ENCODE measurements at places on chromosomes 11 and 22.

GRCh38 chr11:64887757-64888405 lies 9.5 kb upstream of the EHD1 start:
- DNase-seq, result no peak

DNA sequence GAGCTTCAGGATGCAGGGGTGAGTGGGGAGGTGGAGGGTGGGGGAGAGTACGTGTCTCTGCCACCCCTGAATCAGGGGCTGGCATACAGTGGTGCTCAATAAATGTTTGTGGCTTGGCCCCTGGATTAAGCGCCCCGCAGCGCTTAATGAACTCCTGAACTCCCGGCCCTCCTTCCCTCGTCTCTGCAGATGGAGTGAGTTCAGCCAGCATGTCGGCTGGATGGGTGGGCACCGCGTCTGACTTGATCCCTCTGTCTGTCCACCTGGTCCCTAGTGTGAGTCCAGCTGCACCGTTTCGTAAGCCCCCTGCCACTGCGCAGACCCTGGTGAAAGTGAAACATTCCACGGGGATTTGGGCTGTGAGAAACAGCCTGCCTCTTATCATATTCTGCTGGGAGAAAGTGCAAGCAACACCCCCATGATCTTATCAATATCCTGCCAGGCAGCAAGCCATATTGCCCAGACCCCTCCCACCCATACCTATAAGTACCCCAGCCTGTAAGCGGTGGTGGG lies 12.0 kb upstream of the MRGPRD start:
- no peak for DNase-seq

DNA sequence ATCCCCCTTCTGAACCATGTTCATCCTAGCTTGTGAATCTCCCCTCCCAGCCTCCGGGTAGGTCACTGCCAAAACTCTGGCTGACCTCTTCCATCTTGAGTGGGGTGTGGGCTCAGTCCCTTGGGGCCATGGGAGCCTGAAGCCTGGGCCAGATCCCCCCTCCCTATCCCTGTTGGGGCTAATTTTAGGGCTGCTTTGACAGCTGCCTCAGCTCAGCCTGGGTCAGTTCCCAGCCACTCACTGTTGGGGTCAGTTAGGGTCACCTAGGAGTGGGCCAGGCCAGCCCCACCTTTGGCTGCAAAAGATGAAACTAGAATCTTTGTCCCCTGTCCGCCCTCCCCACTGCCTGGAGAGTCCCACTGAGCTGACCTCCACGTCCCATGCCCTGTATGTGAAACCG lies 29.8 kb upstream of the P2RY2 start:
- no peak for DNase-seq

DNA sequence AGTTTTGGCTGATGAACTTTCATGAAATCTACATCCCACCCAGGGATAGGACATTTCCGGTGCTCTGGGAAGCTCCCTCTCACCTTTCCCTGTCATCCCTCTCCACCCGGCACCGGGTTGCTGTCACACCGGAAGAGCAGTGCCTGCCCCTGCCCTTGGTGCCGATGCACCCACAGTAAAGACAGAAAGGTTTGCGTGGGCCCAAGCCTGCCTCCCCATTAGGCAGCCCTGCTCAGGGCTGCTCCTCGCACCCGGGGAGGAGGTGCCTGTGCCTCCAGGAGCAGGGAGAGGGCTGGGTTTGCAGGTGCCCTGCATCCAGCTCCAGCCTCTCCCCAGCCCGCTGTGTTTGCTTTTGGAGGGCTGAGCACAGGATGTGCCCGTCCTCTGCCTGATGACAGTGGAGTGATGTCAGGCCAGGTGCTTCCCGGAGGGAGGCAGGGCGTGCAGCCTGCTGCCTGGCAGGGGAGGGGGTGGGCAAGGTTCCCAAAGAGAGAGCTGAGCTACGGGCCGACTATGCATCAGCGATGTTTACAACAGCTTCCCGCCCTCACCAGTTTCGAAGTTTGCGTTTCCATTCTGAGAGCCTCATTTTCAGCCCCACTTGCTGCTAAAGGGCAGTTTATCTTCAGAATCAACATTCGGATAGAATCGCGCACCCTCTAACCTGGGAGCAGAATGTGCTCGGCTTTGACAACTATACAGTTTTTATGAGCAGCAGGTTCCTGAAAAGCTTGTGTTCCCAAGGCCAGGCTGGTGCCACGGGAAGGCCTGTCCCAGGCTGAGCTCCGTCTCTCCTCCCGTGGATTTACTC lies 83.2 kb upstream of the CLDN5 start:
- no peak for DNase-seq

GRCh38 chr11:16418428-16419097 lies 62.2 kb upstream of the SOX6 start:
- DNase-seq, result no peak

GRCh38 chr11:65976216-65977176 lies 15.0 kb downstream of the SART1 start:
- DNase-seq, result no peak

DNA sequence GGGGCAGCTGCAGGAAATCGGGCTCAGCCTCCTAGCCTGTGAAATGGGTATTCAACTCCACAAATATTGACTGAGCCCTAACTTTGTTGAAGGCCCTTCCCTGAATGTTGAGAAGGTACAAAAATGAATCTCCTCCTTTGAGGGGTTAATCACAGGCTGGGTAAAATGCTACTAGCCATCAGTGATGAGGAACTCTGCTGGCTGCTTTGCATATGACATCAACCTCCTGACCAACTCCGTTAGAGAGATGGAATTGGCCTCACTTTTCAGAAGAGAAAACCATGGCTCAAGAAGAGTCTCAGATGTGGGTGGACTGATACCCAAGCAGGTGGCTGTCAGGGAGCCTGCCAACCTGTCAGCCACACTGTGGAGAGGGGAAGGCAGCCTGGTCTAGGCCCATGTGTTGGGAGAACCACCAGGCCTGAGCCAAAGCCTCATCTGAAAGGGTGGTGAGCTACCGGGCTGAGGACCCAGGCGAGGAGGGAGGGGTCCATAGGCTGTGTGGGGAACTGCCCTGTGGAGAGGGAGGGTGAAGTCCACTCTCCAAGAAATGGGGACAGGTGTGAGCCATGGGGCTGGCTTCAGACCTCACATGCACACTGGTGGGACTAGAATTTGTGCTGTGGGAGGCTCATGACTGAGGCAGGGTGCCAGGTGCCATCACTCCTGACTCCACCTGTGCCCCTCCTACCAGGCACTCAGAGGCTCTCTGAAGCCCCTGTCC lies 11.8 kb downstream of the CDCA5 start:
- DNase-seq, result no peak

- no peak for DNase-seq
These were observed 1277.9 kb upstream of the TENM4 start for GRCh38 chr11:80718611-80719291.

DNA sequence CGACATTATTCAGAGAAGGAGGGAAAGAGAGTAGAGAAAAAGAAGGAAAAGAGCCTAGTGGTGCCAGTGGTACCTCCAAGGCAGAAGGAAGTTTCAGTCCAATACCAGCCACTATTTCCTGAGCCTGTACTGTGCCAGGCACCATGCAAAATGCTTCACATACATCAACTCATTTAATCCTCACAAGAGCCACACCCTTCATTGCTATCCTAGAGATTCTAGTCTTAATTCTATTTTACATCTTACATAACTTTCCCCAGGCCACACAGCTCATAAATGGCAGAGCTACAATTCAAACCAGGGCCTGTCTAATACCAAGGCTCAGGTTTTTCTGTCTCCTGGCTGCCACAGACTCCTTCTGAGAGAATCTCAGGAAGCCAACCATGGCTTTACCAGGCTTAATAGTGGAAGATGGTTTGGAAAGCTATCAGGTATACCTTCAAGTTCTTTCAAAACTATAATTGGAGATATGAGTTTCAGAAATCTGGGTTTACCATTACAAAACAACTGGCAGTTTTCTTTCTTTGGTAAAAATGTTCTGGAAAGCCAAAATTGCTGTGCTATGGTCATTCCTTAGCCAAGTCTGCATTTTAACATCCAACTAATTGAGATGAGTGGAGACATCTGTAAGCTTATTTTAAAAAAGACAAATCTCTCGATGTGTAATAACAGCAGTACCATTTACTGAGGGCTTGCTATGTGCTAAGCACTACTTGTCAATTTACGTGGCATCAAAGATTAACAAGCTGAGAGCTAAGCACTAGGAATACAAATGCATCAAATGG lies 225.1 kb upstream of the PITPNB start:
- DNase-seq, result no peak

GRCh38 chr11:121933694-121934093 lies 182.3 kb downstream of the BLID start:
- no peak for DNase-seq

- no peak for DNase-seq
These were observed 1.4 kb upstream of the SERPINH1 start for GRCh38 chr11:75560644-75561043.

DNA sequence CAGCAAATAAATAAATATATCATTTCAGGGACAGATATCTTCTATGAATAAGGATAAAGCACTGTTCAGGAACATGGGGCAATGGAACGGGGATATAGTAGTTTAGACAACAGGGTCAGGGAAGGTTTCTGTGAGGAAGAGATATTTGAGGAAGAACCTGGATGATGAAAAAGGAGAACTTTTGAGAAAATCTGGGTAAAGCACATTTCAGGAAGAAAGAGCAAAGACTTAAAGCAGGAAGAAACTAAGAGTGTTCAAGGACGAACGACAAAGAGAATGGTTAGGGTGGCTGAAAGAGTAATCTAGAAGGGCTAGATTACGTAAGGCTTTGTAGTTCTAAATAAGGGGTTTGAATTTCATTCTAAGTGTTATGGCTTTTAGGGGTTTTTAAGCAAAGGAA lies 12.7 kb downstream of the DDI1 start:
- DNase-seq, result no peak

GRCh38 chr22:32353292-32353691 lies 4.4 kb upstream of the RFPL3 start:
- DNase-seq, result no peak

GRCh38 chr11:2814751-2815150 lies 70.8 kb downstream of the CDKN1C start:
- DNase-seq, result no peak

- no peak for DNase-seq
These were observed 20.9 kb upstream of the NARS2 start for GRCh38 chr11:78595436-78596130.

GRCh38 chr11:16780698-16781550 lies 42.5 kb downstream of the C11orf58 start:
- DNase-seq, result no peak

DNA sequence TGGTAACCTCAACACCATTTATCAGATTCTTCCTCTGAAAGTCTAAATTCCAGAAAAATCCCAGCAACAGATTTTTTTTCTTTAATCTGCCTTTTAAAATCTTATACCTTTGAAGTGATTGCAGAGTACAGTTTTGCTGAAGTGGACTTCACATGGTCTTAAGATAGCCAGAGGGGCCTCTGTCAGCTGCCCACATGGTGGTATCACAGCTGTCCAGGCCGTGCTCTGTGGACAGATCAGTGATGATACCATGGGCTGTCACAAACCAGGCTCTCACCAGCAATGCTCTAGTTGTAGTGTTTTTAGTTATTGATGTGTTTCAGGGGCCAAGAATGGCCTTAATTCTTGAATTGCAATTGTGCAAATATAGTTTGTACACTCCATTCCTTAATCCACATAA lies 44.0 kb downstream of the PARVA start:
- DNase-seq, result no peak

DNA sequence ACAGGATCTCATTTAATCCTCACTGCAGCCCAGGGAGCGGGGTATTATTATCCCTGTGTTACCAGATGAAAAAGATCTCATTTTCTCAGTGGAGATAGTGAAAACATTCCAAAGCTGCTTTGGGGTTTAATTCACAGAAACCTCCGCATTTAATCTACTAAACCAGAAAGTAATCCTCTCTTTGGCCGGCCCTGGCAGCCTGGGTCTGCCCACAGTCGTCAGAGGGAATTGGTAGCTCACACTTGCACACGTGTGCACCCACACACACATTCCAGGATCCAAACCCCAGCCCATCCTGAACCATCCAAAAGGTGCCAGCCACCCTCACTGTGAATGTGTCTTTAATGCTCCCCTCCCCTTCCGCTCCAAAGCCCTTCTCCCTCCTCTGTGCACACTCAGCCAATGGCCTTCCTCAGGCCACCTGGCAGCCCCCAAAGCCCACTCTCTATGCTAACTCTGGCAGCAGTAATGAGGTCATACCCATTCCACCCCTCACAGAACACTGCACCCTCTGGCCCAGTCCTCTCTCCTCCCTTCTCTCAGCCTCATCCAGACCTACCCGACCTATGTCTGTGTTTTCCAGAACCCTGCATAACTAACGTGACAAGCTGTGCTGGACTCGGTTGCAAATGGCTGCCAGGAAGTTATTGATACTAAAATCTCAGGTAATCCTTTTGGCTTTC lies 466.2 kb downstream of the SOX6 start:
- DNase-seq, result no peak

DNA sequence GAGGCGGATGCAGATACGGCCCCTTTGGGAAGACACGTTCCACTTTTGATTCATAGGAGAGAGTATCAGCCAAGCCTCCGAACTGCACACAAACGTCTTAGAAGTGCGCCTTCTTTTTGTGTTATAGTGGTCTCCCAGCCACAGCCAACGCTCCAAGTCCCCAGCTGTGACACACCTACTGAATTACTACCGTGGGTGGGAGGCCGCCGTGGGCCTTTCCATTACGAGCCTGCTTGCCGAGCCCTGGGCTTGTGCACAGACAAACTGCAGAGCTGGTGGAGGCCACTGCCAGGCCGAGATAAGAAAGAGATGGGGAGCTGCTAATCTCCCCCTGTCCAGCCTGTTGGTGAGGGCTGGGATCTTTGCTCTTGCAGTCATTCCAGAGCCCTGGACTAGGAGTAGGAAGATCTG lies 761 bp downstream of the HMBS start:
- DNase-seq, result no peak

- no peak for DNase-seq
These were observed 393 bp downstream of the ST13 start for GRCh38 chr22:40855979-40856512.

GRCh38 chr11:26028393-26028911 lies 303.5 kb upstream of the ANO3 start:
- no peak for DNase-seq

DNA sequence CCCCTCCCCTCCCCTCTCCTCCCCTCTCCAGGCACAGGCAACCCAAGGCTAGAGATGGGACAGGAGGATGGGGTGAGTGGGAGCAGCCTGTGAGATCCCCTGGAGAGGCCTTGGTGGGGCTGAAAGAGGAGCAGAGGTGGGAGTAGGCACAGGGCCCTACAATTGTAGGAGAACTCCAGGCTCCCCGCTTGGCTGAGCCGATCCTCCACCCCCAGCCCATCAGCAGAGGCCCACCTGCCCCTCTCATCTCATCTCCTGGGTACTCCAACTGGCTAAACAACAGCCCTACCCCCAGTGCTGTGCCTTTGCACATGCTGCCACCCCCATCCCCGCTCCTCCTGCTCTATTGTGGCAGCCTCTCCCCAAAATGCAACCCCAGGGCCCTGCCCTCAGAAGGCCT lies 52.0 kb upstream of the A4GALT start:
- DNase-seq, result no peak
